Keratinocyte (primary cell): ENCODE measurements at places on chromosomes 4 and X. TPM values are rescaled to one million over a fixed set of nuclear protein-coding genes. Genes with fewer than 3 reads are reported as not detected.

GRCh38 chr4:144903953-144904711, 193.9 kb downstream of the ANAPC10 start:
- H3K27ac ChIP-seq, result no peak overlapping the region
- no peak for DNase-seq
- H3K4me3 ChIP-seq, result no peak overlapping the region
- H3K27me3 ChIP-seq, result no peaks in the 10 kb centered on the region
- H3K36me3 ChIP-seq, result no peaks in the 10 kb centered on the region

- peak; percentile 52 for DNase-seq
- H3K36me3 ChIP-seq, result no peaks in the 10 kb centered on the region
- no peaks in the 10 kb centered on the region for H3K27me3 ChIP-seq
- H3K27ac ChIP-seq, result no peak overlapping the region
- no peak overlapping the region for H3K4me3 ChIP-seq
- H3K4me1 ChIP-seq, result peaks cover 14% of the 10 kb centered on the region
Observed at GRCh38 chr4:141046255-141046654, 87.0 kb downstream of the RNF150 start.

- H3K4me3 ChIP-seq, result no peak overlapping the region
- DNase-seq, result peak; percentile 86
- peak overlapping the region; percentile 99 for H3K27ac ChIP-seq
- peaks cover 10% of the 10 kb centered on the region for H3K36me3 ChIP-seq
Observed at GRCh38 chrX:2707334-2707760, 16.3 kb downstream of the CD99 start.

GRCh38 chr4:3640587-3640962, 108.4 kb upstream of the LRPAP1 start:
- H3K27me3 ChIP-seq, result no peaks in the 10 kb centered on the region
- no peak overlapping the region for H3K4me3 ChIP-seq
- H3K36me3 ChIP-seq, result no peaks in the 10 kb centered on the region
- no peaks in the 10 kb centered on the region for H3K4me1 ChIP-seq
- no peak overlapping the region for H3K27ac ChIP-seq

DNA sequence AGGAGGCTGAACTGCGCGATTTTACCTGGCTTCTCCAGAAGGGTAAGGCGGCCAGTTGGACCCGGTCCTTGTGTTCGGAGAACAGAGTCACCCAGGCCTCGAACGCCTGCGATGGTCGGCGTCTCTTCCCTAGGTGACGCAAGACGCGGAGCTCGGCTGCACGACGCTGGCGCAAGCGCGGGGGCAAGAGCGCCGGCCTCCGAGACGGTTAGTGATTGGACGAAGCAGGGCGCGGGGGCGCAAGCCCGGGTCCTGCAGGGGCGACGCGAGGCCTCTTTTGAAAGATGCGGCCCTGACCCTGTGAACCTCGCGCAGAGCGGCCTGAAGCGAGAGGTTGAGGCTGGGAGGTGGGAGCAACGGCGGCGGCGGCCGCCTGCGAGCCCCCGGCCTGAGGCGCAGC, 428 bp downstream of the ADAD1 start:
- H3K27ac ChIP-seq, result no peak overlapping the region
- DNase-seq, result no peak
- no peaks in the 10 kb centered on the region for H3K27me3 ChIP-seq
- H3K36me3 ChIP-seq, result no peaks in the 10 kb centered on the region
- H3K4me1 ChIP-seq, result no peaks in the 10 kb centered on the region
- no peak overlapping the region for H3K4me3 ChIP-seq

DNA sequence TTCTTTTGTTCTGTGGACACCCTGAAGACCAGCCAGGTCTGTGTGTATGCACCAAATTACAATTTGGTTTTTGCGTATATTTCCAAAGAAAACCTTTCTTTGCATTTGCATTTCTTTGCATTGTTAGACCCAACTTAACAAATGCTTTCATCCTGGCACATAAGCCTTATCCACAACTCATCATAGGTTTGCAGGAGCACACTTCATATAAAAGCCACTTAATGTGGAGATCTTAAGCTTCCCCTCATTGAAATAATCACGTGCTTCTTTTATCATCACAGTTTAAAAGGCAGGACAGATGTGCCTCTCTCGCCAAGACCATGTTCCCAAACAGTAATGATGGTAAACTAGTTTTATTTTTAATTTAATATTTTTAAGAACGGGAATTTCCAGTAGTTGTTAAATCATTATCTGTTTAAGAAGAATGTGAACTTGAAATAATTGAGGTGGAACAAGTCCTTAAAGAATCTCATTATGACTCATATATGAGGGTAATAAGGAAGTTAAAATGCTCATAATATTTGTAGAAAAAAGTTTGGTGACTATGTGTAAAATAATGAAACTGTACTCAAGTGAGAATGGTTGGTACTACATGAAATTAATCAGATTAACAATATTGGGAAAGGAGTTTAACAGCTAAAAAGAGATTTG, 65.5 kb downstream of the GLRA3 start:
- H3K27me3 ChIP-seq, result no peaks in the 10 kb centered on the region
- no peak for DNase-seq
- no peaks in the 10 kb centered on the region for H3K4me1 ChIP-seq
- H3K4me3 ChIP-seq, result no peak overlapping the region

DNA sequence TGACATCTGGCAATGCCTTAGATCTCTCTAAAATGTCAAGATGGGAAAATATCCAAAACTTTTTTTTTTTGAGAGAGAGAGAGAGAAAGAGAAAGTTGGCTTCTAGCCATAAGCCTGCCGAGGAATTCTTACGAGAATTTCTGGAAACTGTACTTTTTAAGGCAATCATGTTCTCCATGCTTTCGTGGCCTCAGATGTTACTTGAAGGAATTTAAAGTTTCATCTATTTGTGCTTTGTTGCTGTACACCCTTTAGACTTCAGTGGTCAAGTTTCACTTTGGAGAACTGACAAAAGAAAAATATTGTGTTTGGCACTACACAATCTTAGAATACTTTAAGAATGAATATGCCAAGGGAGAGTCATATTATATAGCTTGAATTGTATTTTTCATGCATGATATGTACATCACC, 53.9 kb downstream of the FAT4 start:
- H3K4me1 ChIP-seq, result peaks cover 4% of the 10 kb centered on the region
- no peak for DNase-seq
- H3K4me3 ChIP-seq, result peak overlapping the region; percentile 69
- H3K36me3 ChIP-seq, result no peaks in the 10 kb centered on the region

- no peak for DNase-seq
- H3K36me3 ChIP-seq, result no peaks in the 10 kb centered on the region
- H3K4me3 ChIP-seq, result no peak overlapping the region
- no peak overlapping the region for H3K27ac ChIP-seq
- H3K27me3 ChIP-seq, result no peaks in the 10 kb centered on the region
- H3K4me1 ChIP-seq, result no peaks in the 10 kb centered on the region
Observed at GRCh38 chr4:130238121-130238520, 1142.2 kb downstream of the C4orf33 start.

DNA sequence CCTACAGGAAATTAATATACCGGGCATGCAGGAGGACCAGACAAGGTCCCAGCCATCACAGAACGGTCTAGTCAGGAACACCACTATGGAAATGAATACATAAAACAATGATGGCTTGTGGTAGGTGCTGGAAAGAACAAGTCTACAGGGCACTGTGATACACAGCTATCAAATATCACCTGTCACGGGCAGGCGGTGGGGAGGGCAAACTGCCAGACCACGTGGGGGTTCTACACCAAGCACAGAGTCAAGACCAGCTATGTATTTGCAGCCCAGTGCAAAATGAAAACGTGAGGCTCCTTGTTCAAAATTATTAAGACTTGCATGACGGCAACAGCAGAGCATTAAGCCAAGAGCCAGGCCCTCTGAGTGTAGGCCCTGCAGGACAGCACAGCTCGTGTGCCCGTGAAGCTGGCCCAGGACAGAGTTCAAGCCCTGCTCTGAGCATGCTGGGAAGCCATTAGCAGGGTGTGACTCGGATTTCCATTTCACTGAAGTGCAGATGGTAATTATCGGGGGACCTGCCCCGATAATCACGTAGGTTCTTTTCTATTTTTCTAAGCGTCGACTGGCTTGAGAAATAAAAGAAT, 83.6 kb downstream of the JAKMIP1 start:
- H3K4me1 ChIP-seq, result no peaks in the 10 kb centered on the region

- DNase-seq, result no peak
- H3K27me3 ChIP-seq, result no peaks in the 10 kb centered on the region
- H3K27ac ChIP-seq, result no peak overlapping the region
- no peaks in the 10 kb centered on the region for H3K36me3 ChIP-seq
- no peaks in the 10 kb centered on the region for H3K4me1 ChIP-seq
Observed at GRCh38 chrX:9988762-9989161, 21.6 kb downstream of the CLDN34 start.

DNA sequence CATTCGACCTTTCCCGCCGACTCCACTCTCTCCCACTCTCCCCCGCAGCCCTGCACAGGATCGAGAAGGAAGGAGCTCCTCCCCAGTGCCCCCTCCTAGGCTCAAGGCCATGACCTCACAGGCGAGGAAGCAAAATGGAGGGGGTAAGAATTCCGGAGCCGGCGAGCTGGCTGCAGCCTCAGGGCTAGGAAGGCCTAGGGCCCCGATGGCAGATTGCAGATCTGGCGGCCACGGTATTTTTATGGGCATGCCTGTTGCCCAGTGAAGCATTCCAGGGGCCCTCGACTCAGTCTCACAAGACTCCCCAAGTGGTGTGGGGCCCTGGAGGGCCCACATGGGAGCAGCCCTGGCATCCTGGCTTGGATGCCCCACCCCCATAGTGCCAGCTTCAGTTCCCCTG, 942 bp upstream of the L1CAM start:
- peaks cover 3% of the 10 kb centered on the region for H3K4me1 ChIP-seq
- H3K27me3 ChIP-seq, result peaks cover 21% of the 10 kb centered on the region
- no peak overlapping the region for H3K27ac ChIP-seq

- no peak overlapping the region for H3K4me3 ChIP-seq
- H3K27ac ChIP-seq, result no peak overlapping the region
- no peaks in the 10 kb centered on the region for H3K36me3 ChIP-seq
- DNase-seq, result no peak
Observed at GRCh38 chrX:43813898-43814297, 68.4 kb downstream of the MAOB start.

- H3K4me1 ChIP-seq, result no peaks in the 10 kb centered on the region
- no peak overlapping the region for H3K4me3 ChIP-seq
- no peaks in the 10 kb centered on the region for H3K36me3 ChIP-seq
- H3K27ac ChIP-seq, result no peak overlapping the region
- DNase-seq, result no peak
Observed at GRCh38 chrX:17042037-17042436, 95.6 kb downstream of the REPS2 start.

DNA sequence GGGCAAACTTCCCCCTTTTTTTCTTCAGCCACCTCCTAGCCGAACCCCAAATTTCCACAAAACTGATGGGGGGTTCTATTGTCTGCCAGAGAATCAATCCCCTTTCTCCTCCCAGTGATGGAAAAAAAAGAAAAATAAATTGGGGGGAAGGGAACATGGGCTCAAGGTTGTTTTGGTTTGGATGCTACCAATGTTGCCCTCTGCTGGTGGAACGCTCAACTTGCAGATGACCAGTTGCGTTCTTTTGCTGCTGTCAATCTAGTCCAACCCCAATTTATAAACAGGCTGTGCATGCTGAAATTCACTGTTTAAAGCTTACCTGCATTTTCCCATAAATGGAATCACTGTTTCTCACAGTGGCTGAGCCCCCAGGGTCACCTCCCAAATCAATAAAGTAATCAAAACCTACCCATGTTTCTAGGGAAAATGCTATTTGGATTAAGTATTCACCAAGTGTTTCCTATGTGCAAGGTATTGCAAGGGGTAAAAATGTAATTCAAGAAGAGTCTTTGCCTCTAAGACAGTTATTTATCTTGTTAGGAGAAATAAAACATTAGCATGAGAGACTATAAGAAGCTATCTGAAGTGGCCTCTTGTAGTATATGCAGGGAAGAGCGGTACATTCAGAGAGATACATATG, 116.7 kb upstream of the TMEM164 start:
- H3K27ac ChIP-seq, result no peak overlapping the region
- no peaks in the 10 kb centered on the region for H3K4me1 ChIP-seq
- peaks cover 9% of the 10 kb centered on the region for H3K27me3 ChIP-seq
- peak; percentile 7 for DNase-seq
- no peak overlapping the region for H3K4me3 ChIP-seq

GRCh38 chrX:30898886-30899285, 9.8 kb upstream of the TAB3 start:
- DNase-seq, result no peak
- H3K4me3 ChIP-seq, result no peak overlapping the region
- H3K27me3 ChIP-seq, result no peaks in the 10 kb centered on the region
- peaks cover 13% of the 10 kb centered on the region for H3K4me1 ChIP-seq

DNA sequence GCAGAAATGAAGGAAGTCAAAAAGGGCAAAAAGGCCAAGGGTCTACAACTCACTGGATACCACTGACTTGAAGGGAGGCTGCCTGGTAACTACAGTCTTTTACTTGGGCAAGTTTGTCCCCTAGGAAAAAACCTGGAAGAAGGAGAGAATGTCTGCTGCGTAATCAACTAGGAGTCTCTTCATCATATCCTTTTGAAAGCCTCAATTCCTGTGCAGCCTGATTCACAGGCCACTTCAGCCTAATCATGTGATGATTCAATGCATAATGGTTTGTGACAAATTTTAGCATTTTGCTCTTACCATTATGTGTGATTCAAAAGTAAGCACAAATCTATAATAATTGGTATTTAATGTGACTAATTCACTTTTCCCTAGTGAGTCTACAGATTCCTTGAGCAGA, 273.6 kb downstream of the FRMPD4 start:
- H3K27me3 ChIP-seq, result no peaks in the 10 kb centered on the region
- no peaks in the 10 kb centered on the region for H3K36me3 ChIP-seq
- DNase-seq, result no peak
- H3K27ac ChIP-seq, result no peak overlapping the region

DNA sequence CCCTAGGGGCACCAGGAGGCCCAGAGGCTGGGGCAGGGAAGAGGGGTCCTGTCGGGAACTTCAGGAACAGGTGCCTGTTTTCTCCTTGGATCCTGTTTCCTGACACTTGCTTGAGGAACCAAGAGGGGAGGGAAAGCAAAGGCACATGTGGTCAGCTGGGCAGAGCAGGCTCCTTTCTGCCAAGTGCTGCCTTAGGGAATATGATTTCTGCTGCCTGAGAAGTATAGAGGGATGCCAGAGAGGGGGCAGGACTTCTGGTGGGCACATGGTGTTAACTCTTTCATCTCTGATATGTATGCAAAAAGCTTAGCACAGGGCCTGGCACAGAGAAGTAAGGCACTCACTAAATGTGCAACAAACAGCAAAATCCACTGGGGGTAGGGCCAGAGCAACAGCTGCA, 51.2 kb upstream of the PJA1 start:
- no peak overlapping the region for H3K4me3 ChIP-seq
- H3K27ac ChIP-seq, result no peak overlapping the region
- H3K36me3 ChIP-seq, result no peaks in the 10 kb centered on the region

GRCh38 chrX:69268611-69269010, 103.4 kb upstream of the PJA1 start:
- no peak overlapping the region for H3K27ac ChIP-seq
- no peak for DNase-seq
- H3K27me3 ChIP-seq, result peaks cover 3% of the 10 kb centered on the region
- H3K36me3 ChIP-seq, result no peaks in the 10 kb centered on the region

GRCh38 chr4:140186651-140187315, 32.8 kb upstream of the MAML3 start:
- peak; percentile 41 for DNase-seq
- H3K27ac ChIP-seq, result peak overlapping the region; percentile 61
- H3K4me1 ChIP-seq, result peaks cover 25% of the 10 kb centered on the region
- H3K36me3 ChIP-seq, result no peaks in the 10 kb centered on the region

The IGFBP7 gene
- polyA plus RNA-seq, result 333 to 459 TPM (median 413 TPM) in 3 replicates

The HTRA3 gene
- polyA plus RNA-seq, result not detected in 3 replicates

The TRIM61 gene
- polyA plus RNA-seq, result 0.29 to 0.58 TPM (median 0.45 TPM) in 3 replicates

The SMIM14 gene
- 4.7 to 18.9 TPM (median 13.9 TPM) in 3 replicates for polyA plus RNA-seq

The S100P gene
- 0.68 to 2.3 TPM (median 1.7 TPM) in 3 replicates for polyA plus RNA-seq

The MAGEC1 gene
- polyA plus RNA-seq, result not detected in 3 replicates

The PRPS2 gene
- polyA plus RNA-seq, result 16.9 to 28.4 TPM (median 27.2 TPM) in 3 replicates

The CT83 gene
- polyA plus RNA-seq, result not detected in 3 replicates
